ENCODE measurements at places on chromosomes 16 and 17.

- no peak for DNase-seq
Measured at GRCh38 chr17:79207960-79208359, 133.3 kb downstream of the ENGASE start.

GRCh38 chr17:77928519-77929179 is 29.9 kb upstream of the TNRC6C start:
- peak; percentile 16 for DNase-seq

- no peak for DNase-seq
Measured at GRCh38 chr17:14717859-14718258, 417.0 kb downstream of the HS3ST3B1 start.

DNA sequence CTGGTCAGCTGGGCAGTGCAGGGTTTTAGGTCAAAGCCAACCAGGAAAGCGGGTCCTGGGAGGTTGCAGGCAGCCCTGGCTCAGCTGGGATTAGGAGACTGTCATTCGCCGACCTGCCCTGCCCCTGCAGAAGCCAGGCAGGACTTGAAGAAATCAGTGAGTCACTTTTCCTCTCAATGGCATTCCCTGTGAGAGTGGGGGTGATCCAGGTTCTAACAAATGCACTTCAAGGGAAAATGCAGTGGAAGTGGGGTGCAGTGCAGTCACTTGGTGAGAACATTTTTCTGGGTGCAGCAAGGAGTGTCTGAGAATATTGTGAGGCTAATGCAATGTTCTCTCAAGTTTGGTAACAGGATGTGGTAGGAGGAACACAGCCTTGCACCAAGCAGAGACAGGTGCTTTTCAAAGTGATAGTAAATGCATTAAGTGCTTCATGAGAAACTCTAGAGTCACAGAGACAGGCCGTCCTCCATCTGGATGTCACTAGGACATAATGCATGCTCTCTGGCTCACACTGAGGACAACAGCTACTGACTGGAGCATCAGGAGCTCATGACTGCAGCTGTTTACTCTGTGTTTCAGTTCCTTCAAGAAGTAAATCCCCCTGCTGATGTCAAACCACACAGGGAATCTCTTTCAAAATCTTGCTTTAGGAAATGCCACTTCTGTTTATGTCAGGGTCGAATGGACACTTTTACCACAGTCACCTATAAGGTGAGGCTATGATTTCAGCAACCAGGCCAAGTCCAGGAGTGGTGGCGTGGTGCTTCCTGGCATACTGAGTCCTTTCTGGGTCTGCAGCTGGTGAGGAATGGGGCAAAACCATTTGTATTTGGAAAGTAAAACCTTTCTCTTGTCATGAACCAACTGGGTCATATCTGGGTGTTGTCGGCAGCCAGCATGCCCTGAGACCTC is 16.7 kb downstream of the CDK5R1 start:
- DNase-seq: no peak

DNA sequence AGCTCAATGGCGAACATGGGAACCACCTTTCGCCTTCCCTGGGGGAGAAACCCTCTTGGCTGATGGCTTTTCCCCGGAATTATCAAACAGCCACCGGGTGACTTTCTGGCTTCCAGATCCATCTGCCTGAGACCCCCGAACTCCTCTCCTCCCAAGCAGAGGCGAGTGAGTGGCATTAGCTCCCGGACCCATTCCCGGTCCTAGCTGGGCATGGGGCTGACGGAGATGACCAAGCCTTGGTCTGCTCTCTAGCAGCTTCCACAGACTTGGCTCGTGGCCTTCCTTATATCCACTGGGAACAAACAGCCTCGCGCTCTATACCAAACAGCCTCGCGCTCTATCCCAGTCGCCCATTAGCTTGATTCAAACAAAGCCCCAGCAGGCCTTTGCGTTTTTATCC is 62.4 kb downstream of the CCDC182 start:
- DNase-seq: no peak

GRCh38 chr17:73770115-73770848 is 126.0 kb upstream of the SDK2 start:
- peak; percentile 75 for DNase-seq

DNA sequence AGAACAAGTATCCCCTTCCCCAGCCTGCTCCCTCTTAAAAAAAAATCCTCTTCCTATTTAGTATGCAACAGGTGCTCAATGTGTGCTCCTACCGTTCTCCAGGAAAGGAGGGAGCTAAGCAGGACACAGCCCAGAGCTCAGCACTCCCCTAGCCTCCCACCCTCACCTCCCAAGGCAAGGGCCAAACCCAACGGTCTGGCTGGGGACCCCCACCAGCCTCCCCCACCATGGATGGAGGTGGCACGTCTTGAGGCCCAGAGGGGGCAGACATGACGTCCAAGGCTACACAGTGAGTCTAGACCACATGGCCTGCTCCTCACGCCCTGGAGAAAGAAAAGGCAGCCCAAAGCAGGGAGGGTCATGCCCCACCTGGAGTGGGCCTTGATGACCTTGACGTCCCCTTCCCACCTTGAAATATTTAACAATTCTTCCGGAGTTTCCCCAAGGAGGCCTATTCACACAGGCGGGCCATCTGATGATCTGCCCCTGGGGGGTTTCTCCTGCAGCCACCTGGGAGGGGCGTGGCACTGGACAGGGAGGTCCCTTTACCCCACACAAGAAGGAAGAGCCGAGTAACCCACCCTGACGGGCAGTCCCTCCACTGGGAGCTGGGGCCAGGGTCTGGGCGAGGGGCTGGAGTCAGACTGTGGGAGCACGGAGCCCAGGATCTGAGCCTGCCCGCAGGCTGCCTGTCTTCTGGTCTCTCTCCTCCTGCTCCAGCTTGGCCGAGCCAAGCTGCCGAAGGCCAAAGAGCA is 89.4 kb upstream of the CBX4 start:
- DNase-seq: no peak

GRCh38 chr17:63395075-63395805 is 50.9 kb downstream of the CYB561 start:
- DNase-seq: peak; percentile 67

DNA sequence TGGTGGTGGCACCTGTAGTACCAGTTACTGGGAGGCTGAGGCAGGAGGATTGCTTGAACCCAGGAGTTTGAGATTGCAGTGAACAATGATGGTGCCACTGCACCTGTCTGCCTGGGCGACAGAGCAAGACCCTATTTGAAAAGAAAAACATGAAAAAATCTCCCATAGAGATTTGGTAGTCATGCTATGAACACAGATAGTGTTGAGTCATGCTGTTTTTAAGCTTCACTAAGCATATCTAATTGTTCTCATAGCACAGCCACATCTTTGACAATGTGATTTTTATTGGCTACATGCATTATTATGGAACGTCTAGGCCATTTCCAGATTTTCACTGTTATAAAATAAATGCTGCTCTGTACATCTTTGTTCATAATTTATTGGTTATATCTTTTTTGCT is 6.0 kb downstream of the IL34 start:
- DNase-seq: no peak

GRCh38 chr16:25257956-25258860 is 563 bp upstream of the ZKSCAN2 start:
- DNase-seq: peak; percentile 88

DNA sequence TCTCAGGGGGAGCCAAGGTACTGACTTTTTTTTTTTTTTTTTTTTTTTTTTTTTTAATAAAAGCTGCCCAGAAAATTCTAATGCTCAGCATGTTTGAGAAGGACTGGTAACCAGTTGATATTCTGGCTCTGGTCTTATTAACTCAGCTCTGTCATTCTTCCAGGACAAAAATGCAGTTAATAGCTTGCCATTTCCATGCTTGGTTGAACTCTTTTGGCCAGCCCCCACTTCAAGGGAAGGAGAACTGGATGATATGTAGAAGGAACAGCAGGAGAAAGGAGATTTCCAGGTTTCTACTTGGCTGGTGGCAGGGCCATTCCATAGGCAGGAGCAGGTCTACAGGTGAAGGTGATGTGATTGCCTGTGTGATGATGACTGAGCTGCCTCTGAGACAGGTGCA is 59.2 kb upstream of the TANC2 start:
- no peak for DNase-seq

- DNase-seq: no peak
Measured at GRCh38 chr17:2044263-2044894, 2.6 kb downstream of the OVCA2 start.

DNA sequence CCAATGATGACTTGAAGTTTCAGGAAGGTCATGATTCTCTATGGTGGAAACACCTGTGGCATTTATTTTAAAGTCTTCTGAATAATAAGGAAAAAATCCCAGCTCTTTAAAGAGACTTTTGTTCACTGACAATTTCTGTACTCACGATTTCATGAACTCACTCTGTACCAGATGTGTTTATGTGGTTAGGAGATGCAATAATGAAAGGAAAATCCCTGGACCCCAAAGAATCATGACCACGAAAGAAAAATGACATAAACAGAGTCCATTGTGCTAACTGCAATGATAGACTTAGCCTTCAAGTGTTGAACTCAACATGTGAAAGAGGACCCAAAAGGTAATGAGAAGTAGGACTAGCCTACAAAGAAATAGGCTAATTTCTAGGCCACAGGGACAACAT is 947.5 kb downstream of the CDH11 start:
- DNase-seq: no peak

- no peak for DNase-seq
Measured at GRCh38 chr16:82033683-82034300, 1.3 kb upstream of the HSD17B2 start.

GRCh38 chr17:13158494-13159240 is 140.8 kb upstream of the ELAC2 start:
- DNase-seq: no peak

DNA sequence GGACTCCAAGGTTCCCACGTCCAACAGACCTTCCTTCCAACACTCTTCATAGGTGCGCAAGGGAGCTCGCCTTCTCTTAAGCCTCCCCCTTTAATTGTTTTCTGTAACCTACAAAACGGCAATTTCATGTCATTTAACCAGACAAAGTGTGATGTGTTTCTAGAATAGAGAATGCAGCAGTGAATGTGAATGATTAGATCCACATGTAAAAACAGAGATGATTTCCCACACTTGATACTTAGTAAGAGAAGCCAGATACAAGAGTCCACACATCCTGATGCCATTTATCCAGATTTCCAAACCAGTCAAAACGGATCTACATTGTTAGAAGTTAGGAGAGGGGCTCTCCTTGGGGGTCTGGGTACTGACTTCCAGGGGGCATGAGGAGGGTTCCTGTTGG is 89.3 kb downstream of the IRF8 start:
- DNase-seq: no peak

DNA sequence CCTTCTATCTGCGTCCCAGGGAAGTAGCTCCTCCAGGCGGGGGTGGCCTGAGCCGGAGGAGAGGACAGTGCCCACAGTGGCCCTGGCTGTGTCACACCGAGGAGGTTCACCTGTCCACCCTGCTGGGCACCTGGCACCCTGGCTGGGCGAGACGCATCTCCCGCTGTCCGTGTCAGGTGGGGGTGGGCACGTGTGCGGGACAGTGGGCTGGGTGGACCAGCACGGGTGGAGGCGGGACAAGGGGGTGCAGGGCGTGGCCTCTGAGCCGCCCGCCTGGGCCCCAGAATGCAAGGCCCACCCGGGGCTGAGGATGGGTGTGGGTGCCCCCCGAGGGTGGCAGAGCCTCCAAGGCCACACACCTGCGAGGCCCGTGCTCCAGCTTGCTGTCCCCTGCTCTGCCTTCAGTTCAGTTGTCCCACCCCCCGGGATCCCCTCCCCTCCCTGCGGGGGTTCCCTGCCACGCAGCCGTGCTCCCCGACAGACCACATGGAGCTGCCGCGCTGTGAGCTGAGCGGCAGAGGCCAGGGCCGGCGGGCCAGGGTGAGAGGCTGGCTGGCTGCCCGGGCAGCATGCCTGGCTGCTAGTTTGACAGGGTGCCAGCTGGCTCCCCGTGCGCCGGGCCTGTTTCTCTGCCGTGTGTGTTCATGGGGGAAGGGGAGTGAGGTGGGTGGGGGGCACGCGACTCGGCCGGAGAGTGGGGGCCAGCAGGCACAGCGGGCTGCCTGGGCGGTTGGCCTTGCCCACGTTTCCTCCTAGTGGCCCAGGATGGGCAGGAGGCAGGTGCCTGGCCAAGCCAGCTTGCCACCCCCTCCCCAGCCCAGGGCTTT is 33.9 kb downstream of the BAHCC1 start:
- DNase-seq: peak; percentile 76

- no peak for DNase-seq
Measured at GRCh38 chr16:79843631-79844043, 243.1 kb upstream of the MAF start.

DNA sequence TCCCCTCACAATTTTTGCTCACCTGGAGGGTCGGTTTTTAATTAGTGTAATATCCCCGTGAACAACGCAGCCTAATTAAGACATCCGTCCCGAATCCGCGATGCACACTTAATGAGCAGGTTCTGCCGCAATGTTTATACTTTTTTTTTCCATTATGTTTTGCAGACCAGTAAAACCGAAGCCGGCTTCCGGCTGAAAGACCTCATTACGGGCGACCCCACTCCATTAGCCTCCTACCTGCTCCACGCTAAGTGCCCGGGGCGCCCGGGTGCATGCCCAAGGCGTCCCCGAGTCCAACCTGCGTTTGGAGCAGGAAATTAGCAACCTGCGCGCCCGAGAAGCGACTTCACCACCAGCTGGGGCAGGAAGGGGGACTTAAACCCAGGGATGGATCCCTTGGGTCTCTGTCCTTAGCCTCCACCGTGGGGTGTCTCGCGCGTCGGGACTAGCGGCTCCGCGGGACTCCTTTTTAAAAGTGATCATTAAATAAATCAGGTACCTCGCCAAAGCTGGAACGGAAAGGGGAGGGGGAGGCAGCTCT is 1.7 kb downstream of the RBFOX3 start:
- no peak for DNase-seq

DNA sequence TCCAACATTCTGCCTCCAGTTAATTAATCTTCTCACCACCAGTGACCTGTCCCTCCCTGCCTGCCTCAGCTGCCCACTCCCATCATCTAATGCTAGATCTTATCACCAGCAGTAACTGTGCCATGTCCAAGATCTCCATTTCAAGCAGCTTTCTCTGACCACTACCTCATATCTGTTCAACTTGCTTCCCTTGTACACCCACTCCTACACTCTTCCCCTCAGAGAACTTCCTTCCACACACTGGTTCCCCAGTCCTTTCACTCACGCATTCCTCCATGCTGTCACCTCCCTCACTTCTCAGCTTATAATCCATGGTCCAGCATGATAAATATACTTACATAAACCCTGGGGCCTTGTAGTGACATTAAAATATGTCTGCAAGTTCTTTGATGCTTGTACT is 31.8 kb upstream of the DYNLL2 start:
- no peak for DNase-seq

- no peak for DNase-seq
Measured at GRCh38 chr17:30224419-30224960, 11.0 kb downstream of the SLC6A4 start.

- DNase-seq: peak; percentile 56
Measured at GRCh38 chr17:59154292-59154720, 680 bp downstream of the SKA2 start.

DNA sequence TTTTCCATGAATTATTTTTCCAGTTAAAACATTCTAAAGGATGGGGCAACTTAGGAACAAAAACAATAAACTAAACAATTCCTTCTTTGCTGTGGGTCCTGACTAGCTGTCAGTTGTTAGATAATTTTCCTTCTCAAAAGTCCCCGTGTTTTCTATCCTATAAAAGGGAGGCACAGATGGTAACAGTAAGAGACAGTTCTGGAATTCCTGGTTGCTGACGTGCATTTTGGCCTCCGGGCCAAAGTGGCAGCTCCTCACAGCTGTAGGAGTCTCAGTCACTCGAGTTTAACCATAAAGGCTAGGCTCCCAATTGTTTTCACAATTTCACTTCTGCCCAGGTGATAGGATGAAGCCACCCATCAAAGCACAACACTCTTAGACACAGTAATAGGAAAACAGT is 77.0 kb upstream of the ZNF423 start:
- DNase-seq: peak; percentile 54

Data from choroid plexus epithelial cell (primary cell).